ENCODE measurements at places on chromosomes 5 and 9.

DNA sequence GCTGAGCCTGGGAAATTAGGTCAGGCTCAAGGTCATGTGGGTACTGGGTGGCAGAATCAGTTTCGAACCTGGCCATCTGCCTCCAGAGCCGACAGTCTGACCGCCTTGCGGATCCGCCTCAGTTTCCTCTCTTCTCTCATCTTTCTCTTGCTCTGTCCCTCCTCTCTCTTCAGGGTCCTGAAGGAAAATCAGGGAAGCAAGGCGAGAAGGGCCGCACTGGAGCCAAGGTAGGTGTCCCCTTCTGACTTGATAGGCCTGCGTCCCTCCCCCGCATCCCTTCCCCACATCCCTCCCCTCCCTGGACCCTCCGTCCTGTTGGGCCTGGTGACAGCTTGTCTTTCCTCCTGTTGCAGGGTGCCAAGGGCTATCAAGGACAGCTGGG, 40.8 kb upstream of the ORM1 start:
- DNase-seq: no peak

- peak; percentile 10 for DNase-seq
Measured at GRCh38 chr5:1508659-1509290, 15.0 kb downstream of the LPCAT1 start.

DNA sequence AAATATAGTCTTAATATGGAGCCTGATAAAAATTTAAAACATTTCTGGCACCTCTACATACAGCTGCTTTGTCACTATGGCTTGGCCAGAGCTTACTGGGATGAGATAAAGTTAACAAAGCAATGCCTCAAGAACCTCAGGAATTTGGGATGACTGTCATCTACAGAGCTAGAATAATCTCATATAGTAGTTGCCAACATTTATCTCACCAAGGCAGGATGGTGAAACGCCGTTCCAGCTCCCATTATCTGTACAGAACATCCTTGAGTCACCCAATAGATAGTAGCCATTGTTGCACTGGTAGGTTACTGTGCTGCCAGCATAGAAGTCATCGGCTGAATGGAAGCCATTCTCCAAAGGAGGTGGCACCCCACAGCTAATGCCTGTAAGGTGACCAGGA, 94.6 kb upstream of the TXNDC8 start:
- DNase-seq: no peak

GRCh38 chr5:137437774-137438173, 61.4 kb downstream of the SPOCK1 start:
- DNase-seq: no peak

DNA sequence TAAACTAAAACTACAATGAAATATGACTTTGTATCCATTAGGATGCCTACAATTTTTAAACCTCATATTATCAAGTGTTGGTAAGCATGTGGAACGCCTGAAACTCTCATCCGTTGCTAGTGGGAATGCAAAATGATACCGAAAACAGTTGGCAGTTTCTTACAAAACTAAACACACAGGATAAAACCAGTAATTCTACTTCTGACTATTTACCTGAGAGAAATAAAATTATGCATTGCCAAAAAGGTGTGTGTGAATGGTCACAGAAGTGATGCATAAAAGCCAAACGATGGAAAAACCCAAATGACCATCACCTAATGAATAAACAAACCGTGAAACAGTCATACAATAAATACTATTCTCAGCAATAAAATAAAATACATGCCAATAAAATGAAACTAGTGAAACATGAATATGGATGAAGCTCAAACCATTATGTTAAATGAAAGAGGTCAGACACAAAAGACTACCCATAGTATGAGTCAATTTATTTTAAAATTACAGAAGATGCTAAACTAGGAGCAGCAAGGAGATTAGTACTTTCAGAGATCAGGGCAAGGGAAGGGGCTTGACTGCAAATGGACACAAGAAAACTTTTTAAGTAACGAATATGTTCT, 13.4 kb downstream of the AUH start:
- no peak for DNase-seq

DNA sequence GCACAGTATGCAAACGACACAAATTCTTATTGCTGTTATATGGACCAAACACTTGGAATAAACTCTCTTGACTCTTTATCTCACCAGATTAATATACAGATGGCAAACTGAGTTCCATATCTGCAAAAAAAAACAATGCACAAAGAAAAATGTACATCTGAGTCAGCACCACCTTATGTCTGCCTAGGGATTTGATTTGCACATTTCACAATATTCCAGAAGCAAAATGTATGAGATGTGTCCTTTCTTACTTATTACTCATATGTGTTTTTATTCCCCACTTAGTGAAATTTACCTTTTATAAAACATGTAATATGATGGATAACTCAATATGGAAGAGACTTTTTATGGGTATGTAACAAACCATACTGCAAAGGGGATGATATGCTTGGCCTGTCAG, 236.9 kb downstream of the GLIS3 start:
- no peak for DNase-seq

- no peak for DNase-seq
Measured at GRCh38 chr9:137076636-137077009, 694 bp upstream of the UAP1L1 start.

GRCh38 chr9:68933434-68934328, 80.2 kb downstream of the PRKACG start:
- DNase-seq: peak; percentile 75

- DNase-seq: no peak
Measured at GRCh38 chr5:107876261-107876660, 205.5 kb upstream of the EFNA5 start.

GRCh38 chr9:122827761-122828093, 661 bp downstream of the PDCL start:
- DNase-seq: no peak

- no peak for DNase-seq
Measured at GRCh38 chr5:34551911-34552433, 104.2 kb upstream of the RAI14 start.

DNA sequence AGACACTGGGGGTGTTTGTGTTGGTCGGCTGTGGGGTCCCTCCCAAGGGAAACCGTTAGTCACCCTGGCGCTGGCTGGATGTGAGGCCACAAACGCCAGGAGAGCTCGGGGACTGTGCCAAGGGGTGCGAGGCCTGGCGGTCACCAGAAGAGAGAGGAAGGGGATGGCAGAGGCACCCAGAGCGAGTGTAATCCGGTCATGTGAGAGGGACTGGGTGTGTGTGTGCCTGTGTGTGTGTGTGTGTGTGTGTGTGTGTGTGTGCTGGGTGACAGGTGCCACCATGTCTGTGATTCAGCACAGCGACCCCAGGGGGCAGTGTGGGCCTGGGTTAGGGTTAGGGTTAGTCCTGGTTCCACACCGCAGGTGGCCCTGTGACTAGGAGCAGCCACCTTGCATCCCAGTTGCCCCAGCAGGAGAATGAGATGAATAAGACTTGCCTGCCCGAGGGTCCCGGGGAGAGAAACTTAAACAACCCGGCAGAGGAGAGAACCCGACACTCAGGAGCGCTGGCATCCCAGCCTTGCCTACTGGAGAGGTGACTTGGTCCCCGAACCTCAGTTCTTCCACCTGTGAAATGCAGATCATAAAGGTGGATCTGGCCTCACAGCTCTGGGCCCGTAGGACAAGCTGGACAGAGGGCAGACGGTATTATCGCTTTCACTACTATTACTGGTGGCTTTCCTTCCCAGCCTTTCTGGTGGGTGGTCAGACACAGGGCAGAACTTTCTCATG, 1.4 kb upstream of the ADAMTSL2 start:
- peak; percentile 67 for DNase-seq

DNA sequence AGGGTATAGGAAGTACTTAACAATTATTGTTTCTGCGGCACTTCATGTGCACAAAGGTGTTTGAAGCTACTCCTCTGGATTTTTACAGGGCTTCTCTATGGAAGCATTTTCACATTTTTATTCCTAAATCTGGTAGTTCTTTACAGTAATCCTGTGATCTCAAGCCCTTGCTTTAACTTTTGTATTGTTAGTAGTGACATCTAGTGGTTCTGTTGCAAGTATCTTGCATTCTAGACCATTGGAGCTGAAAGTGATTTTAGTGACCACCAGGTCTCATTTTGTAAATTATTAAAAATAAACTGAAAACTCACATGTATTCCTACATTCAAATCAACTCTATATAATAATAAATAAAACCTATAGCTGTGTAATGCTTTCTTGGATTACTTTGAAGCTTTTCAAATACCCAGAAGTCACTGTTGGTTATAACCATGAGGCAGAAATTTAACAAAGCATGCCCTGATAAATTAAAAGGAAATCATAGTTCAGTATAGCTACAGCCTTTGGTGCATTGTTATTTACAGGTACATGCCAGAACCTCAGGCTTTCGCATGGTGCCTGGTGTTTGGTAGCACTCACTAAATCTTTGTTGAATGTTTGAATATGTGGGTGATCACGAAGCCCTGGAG, 18.9 kb downstream of the RPS23 start:
- DNase-seq: no peak

DNA sequence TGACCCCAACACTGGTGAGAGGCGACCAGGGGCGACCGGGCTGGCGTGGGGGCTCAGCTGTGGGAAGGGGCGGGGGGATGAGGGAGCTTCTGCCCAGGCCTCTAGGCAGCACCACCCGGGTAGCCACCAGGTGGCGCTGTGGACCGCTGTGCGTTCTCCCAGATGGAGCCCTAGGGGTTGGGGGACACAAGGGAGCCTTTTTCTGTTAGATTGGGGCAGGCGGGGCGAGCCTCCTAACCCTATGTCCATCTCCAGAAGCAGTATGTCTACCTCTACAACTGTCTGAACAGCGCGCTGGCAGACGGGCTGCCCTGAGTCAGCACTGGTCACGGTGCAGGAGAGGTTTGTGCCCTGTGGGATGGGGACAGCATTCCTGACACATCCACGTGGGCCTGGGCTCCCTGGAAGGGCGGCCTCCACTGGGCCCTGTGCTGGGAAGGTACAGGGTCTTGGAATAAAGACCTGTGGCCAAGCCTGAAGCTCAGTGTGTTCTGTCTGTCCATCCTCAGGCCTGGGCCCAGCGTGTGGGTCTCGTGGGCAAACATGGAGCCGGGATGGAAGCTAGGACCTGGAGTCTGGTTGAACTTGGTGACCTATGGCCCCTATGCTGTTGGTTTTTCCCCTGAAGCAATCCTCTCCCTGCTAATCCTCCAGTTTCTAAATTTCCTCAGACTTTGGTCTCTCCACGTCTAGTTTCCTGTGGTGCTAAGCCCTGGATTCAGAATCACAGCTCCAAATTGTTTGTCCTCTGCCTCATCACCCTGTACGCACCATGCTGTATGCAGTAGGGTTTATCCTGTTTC, 23.1 kb upstream of the SPTLC1 start:
- DNase-seq: peak; percentile 42

DNA sequence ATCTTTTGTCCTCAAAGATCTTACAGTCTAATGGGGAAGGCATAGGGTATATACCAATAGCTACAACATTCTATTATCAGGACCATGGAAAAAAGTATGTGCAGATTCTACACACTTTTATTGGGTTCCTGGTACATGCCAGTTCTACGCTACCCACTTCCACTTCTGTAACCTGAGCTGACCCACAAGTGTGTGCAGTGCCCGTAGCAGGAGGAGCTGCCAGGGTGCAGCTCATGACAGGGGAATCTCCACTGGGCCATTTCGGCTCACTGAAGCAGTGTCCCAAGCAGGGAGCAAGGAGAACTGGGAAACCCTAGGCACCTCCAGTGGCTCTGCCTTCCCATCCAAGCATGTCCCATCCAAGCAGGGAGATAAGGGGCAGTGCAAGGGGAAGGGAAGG, 60.4 kb downstream of the FOXI1 start:
- no peak for DNase-seq

DNA sequence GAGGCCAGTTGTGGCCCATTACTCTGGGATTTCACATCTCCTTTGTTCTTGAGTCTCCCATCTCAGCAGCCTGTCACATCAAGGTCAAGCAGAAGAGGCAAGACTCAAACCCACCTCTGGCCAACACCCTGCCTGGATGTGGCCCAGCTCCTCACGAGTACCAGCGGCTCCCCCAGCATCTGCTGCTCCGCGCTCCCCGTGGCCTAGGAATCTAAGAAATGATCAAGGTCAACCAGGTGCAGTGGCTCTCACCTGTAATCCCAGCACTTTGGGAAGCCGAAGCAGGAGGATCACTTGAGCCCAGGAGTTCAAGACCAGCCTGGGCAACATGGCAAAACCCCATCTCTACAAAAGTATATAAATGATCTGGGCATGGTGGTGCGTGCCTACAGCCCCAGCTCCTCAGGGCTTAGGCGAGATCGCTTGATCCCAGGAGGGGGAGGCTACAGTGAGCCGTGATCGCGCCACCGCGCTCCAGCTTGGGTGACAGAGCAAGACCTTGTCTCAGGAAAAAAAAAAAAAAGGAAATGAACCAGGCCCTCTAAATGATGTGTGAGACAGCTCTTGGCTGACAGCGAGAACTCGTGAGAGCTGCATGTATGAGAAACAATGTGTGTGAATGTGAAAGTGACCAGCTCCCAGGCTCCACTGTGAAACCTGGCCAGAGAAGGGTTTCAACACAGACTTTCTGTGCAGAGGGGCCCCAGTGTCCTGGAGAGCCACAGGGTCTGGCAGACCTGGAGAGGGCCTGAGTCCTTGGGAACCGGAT, 61.6 kb upstream of the ANGPTL2 start:
- DNase-seq: peak; percentile 46

DNA sequence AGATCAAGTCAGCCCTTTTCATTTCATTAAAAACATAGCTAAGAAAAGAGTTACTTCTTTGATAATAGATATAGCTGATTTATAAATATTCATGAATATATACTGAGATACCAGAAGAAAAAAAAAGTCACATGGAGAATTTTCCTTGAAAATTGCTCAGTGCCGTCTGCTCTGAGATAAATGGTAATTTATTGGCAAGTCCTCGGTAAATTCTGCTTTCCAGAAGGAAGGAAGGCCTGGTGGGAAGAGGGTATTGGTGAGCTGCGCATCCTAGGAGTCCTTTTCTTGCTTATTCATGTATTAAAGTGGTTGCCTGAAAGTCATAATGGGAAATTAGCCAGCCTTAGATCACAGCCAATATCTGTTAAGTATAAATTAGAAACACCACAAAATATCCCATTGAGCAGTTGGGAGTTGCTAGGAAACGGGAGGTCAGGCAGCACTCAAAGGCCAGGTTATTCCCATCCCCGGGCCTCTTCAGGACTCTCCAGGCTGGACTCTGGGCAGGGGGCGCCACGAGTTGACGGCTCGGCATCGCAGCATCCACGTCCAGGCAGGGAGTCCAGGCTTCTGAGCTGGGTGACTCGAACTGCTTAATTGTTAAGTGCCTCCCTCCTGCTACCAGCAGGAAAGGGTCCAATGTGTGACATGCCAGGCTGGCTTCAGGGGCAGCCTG, 116.7 kb upstream of the RETREG1 start:
- no peak for DNase-seq

GRCh38 chr5:32182463-32183063, 8.4 kb upstream of the GOLPH3 start:
- DNase-seq: no peak

DNA sequence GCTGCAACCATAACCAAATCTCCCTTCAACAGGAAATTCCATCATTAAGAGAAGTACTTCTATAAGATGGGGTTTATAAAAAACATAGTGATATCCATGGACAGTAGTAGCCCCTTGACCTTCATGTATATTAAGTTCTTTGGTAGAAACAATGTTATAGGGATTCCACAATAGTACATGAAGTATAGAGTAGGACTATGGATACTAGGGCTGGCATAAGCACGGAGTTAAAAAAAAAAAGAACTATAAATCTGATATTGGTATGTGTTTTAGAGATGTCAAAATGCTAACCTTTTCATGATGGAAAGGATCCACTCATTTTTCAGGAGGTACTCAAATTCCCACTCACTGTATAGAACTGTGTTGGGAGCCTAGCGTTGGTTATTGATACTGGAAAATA, 337.6 kb downstream of the FGF10 start:
- DNase-seq: no peak
